Stimulated activated CD8-positive, alpha-beta memory T cell treated with anti-CD3 and anti-CD28 coated beads, Interleukin-15, amount 100 ng/mL, for 48 hours (primary cell): ENCODE measurements at places on chromosomes 2 and 18.

DNA sequence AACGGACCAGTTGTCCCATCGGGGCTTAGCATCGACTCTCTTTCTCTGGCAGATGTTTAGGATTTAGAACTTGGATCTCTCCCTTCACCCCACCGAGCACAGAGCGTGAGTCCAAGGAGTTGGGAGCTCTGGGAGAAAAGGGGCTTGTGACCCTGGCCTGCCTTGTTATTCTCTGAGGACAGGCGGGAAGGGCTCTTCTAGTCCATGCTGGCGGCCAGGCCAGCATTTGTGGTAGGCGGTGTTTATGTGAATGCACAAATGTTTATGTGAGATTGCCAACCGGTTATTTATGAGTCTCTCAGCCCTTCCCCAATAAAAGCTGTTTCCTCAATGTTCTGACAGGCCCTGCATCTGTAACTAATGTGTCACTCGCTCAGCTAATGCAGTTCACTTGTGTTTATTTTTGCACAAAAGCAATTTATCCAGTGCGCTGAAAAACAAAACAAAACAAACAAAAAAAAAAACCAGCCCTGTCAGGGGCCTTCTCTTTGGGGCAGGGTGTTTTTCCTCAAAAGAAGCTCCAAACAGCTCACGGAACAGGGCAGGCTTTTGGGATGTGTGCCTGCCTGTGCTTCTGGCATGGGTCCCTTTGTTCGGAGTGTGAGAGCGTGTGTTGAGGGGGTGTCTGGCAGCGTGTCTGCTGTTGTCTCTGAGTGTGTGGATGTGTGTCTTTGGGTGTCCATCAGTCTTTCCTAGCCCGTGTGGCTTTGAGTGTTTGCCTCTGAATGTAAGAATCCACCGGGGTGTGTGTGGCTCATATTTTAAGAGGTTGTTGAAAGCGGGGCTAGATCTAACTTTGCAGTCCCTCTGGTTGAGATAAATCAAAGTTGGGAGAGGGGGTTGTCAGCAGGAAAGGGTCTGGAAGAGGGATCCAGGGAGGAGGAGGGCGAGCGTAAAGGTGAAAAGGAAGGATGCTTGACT is 52.8 kb upstream of the HAAO start:
- no peak for DNase-seq

DNA sequence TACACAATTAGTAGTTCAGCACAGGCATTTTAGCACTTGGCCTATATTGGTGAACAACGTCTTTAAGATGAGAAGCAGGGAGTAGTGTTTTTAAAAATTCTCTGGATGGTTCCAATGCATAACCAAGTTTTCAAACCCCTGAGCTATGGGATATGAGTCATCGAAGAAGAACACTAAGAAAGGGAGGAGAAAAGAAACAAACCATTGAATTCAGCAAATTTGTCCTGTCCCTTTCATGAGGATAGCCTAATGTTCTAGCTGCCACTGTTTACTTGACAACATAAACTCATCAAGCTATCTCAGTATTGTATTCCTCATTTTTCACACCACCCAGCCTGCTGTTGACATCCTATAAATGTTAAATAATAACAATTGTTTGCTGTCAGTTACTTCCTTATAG is 158.0 kb downstream of the BARD1 start:
- DNase-seq: no peak

- DNase-seq: no peak
These were observed 333.0 kb downstream of the SUCLG1 start for GRCh38 chr2:84126084-84126483.

DNA sequence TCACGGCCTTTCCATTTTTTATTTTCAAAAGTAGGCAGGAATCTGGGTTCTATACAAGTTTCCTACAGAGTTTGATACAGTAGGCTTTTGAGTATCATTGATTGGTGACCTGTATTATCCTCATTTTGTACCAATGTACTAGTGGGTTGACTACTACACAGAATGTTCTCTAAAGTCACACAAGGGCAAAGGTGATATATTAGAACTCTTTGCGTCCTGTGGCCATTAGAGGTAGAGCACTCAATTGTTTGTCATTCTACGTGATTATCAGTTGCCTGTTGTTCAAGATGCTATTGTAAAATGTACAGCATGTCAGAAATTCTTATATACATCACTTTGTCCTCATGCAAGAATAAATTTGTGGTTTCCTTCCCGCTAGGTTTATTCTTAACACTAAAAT is 24.8 kb downstream of the WDR75 start:
- DNase-seq: no peak

GRCh38 chr2:136666-137065 is 90.4 kb upstream of the FAM110C start:
- DNase-seq: no peak

GRCh38 chr2:151789055-151789834 is 39.0 kb downstream of the ARL5A start:
- DNase-seq: no peak

- no peak for DNase-seq
These were observed 72.7 kb upstream of the SPRED2 start for GRCh38 chr2:65504814-65505697.

DNA sequence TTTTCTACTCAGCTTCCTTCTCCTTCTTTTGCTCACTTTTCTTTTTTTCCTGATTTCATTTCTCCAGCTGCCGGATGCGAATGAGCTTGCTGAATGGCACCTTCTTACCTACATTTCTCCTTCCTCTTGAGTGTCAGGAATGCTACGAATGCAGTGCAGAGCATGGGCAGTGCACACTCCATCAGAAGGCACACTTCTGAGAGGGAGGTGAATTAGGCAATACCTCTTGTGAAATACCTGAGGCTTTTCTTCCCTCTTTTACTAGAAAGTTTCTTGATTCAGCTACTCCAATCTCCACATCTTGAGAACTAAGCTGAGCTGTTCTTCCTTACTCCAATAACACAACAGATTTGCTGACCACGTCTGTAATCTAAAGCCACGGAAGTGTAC is 51.1 kb downstream of the PLEKHM3 start:
- no peak for DNase-seq

GRCh38 chr2:54866868-54867267 is 143.4 kb downstream of the EML6 start:
- no peak for DNase-seq

DNA sequence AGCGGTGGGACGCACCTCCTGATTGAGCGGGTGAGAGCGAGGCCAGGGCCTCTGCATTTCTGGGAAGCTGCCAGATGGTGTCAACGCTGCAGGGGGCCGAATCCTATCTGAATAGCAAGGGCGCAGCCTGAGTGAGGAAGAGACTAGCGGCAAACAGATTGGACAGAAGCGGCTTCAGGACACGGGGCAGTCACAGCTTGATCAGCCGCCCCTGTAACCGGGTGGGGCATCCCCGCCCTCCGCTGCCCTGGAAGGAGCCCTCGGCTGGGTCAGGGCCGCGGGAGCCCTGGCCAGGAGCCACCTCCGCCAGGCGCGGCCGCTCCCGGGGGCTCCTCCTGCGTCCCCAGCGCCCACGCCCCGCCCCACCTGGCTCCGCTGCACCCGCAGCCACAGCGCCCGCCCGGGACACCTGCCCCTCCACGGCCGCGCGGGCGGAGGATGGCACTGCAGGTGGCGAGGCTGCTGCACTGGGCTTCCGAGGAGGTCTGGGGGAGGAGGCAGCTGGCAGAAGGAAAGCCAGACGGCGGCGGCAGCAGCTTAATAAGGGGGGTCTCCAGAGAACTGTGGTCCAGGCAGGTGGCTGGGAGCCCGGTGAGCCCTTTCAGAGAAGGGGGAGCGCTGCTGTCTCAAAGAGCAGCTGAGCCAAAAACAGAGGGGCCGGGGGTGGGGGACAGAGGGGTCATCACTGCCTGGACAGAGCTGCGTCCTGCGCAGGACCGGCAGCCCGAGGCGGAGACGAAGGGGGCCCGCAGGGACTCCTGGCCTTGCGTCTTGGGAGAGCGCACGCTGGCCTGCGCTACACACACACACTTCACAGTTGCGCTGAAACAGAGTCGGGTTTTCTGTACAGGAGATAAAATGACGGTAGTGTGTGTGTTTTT is 18.8 kb upstream of the SOX11 start:
- DNase-seq: no peak

DNA sequence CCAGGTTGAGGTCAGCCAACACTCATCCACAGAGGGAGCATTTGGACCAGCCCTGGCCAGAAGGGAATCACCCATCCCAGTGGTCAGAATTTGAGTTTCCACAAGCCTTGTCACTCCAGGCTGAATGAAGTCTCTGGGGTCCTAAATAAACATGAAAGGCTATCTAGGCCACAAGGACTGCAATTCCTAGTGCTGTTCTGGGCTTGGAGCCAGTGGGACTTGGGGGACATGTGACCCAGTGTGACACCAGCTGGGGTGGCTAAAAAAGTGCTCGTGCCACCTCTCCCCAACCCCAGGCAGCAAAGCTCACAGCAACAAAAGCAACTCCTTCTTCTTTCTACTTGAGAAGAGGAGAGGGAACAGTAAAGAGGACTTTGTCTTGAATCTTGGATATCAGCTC is 91.7 kb downstream of the MDH1 start:
- no peak for DNase-seq

DNA sequence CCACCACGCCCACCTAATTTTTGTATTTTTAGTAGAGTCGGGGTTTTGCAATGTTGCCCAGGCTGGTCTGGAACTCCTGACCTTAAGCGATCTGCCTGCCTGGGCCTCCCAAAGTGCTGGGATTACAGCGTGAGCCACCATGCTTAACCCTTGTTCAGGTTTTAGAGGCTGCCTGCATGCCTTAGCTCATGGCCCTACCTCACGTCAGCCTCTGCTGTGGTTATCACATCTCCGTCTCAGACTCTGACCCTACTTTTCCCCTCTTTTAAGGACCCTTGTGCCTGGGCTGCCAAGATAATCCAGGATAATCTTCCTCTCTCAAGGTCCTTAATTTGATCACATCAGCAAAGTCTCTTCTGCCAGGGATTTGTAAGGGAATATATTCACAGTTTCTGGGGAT is 98.2 kb upstream of the PMAIP1 start:
- no peak for DNase-seq

DNA sequence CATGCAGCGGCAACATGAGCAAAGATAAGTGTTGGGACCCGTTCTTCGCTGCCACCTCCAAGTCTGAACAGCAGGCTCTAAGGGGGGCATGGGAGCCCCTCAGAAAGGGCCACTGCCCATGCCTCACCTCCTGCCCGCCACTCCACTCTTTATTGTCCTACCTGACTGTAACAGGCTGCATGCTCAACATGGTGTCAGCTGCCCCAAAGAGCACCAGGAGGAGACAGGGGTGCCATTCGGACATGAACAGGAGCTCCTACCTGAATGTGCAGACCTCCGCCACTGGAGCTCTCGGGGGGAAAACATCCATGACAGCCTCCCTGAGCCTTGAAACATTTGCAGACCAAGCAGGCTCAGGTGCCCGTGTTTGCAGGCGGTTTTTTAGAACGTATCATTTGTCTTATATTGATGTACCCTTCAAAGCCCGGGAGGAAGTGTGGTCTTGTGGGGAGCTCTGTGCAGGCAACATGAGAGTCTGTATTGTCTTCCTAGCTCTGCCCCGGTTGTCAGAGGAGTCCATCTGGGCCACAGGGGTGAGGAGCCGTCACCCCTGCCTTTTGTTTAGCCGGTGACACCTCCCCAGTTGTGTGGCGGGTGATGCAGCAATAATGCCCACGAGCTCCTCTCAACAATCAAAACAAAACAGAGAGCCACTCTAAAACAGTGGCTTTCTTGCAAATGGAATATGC is 35.1 kb upstream of the CD8A start:
- DNase-seq: no peak

- no peak for DNase-seq
These were observed 2.5 kb downstream of the APLF start for GRCh38 chr2:68469935-68470334.

DNA sequence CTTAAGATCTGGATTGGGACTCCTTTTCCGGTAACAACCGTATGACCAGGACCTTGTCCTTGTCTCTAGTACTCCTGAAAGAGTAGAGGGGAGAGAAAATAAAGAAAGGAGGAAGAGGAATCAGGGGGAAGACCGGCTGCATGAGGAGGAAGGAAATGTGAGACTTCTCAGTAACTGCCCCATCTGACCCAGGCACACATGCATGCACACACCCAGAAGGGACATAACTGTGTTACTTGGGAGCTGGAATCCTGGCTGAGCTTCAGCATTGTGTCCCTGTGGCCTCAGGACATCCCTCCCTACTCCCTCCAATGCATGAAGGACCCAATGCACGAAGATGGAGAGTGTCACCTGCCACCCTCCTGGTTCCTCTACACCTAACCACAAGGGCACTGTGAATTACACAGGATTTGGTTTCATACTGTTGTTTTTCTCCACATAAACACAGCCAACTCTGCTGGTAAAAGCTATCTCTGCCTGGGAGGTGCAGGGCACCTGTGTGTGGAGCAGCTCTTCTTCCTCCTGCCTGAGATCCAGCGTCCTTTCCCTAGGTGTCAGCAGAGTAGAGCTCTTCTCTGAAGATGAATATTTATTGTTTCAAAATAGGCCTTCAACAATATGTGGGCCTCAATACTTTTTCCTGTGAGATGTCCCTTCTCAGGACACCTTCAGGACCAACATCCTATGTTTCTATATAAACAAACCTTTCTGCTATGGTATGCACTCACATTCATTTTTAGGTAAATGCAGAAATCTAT is 574.1 kb upstream of the ID2 start:
- DNase-seq: no peak

- DNase-seq: no peak
These were observed 99.0 kb upstream of the CTDP1 start for GRCh38 chr18:79580498-79581171.

- no peak for DNase-seq
These were observed 124.5 kb upstream of the CDC42EP3 start for GRCh38 chr2:37795938-37796337.

DNA sequence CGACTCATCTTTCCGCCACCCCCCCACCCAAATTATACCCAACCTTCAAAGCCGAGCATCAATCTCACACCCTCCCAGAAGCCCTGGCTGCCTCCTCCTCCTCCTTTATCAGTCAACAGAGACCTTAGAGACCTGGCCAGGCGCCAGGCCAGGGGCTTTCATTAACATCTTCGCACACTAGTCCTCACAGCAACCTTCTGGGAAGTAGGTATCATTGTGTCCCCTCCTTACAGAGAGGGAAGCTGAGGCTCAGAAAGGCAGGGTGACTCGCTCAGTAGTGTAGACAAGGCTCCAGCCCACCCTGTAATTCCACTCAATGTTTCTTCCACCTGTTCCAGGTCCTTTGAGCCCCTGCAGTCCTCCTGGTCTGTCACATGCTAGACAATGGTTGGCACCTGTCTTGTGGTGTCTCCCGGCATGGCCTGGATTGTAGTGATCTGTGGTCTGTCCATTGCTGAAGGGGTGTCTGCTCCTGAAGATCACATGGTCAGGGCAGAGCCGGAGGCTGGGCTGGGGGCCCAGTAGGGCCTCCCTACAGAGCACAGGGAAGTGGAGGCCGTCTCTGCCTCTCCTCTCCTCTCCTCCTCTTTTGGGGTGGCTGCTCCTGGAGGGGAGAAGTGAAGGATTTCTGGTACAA is 36.0 kb downstream of the KLHL29 start:
- DNase-seq: no peak
